ENCODE measurements at places on chromosomes 4 and X.

DNA sequence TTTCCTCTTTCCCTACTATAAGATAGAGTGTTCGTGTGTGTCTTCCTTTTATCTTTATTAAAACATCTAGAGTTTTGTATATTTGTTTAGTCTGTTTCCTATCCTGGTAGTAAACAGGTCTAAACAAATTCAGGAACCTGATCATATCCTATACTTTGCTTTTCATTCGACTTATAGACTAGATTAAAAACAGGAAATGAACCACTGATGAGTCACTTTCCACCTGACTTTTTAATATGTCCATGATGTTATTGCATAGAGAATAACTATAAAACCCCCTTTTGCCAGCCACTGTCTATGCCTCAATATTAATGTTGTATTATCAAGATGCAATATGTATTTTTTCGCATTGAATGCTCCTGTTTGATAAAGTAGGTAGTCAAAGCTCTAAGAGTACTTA, 1794.0 kb downstream of the STIM2 start:
- no peak for DNase-seq

DNA sequence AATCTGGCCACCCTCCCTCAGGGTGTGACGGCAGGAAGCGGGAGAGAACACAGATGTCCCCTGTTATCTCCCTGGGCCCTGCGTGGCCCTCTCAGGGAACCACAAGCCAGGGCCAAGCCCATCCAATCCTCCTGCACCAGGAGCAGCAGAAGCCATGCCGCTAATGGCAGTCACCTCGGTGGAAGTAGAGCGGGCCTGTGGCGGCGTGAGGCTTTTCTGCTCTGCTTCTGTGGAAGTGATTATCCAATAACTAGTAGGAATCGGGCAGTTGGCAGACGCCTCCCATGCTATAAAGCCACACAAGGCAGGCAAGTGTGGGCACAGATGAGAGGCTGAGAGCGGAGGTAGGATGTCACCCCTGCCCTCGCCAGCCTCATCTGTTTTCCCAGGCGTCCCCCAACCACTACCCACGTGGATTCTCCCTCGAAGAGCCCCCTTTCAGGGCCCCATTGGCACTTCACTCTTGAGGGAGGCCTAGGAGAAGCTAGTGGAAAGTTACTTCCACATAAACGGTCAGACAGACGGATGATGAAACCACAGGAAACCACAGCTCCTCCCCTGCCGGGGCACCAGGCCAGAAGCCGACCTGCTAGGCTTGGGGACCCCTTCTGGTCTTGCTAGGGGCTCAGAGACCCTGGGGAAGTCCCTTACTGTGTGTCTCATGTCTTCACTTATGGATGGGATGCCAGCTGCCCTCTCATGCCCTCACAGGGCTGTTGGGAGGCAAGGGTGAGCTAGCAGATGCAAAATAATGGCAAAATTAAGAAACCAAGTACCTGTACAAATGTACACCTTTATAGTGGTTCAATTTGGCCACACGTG, 18.8 kb upstream of the TMSB4X start:
- DNase-seq = peak; percentile 82

- no peak for DNase-seq
Measured at GRCh38 chr4:143712155-143712550, 11.7 kb upstream of the FREM3 start.

DNA sequence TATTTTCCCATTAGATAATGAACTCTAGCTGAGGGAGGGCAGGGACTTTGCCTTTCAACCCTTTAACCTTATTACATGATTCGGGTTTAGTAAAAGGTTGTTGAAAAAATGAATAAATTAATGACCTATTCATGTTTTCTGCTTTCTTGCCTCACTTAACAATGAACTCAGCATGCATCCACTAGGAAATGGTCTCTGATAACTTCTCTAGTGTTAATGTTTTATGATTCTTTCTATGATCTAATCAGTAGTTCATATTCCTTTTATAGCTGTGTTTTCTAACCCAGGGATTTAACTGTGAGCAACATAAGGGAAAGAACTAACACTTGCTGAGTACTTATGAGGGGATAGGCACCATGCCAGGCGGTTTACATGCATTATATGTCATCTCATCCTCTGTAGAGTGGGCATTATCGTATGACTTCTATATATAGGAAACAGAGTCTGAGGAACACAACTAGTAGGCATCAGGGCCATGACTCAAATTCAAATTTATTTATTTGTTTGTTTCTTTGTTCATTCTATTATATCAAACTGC, 236.7 kb upstream of the MAB21L2 start:
- no peak for DNase-seq

GRCh38 chr4:139696491-139696890, 30.9 kb downstream of the MGST2 start:
- no peak for DNase-seq

- no peak for DNase-seq
Measured at GRCh38 chr4:152540293-152540674, 4.4 kb upstream of the FBXW7 start.

GRCh38 chr4:184309241-184310170, 91.8 kb upstream of the ENPP6 start:
- DNase-seq = no peak

GRCh38 chr4:7959078-7959477, 19.4 kb upstream of the AFAP1 start:
- DNase-seq = no peak

GRCh38 chr4:10385994-10386394, 71.2 kb downstream of the ZNF518B start:
- no peak for DNase-seq

DNA sequence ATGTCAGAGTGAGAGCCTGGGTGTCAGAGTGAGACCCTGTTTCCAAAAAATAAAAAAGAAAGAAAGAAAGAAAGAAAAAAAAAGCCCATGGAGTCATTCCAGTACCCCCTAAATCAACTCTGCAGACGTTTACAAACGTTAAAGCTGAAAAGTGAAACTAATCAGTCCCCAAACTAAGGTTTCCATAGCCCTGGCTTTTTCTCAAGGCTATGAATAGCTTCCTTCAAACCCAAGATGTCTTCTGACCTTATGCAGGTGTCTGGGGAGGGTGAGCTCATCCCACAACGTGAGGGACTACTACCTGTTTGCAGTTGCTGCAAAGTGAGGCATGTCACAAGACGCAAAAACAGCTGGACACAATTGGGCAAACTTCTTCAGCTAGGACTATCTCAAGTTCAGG, 144.0 kb downstream of the SH3KBP1 start:
- no peak for DNase-seq

GRCh38 chrX:19535476-19535875, 20.2 kb upstream of the MAP3K15 start:
- DNase-seq = no peak

DNA sequence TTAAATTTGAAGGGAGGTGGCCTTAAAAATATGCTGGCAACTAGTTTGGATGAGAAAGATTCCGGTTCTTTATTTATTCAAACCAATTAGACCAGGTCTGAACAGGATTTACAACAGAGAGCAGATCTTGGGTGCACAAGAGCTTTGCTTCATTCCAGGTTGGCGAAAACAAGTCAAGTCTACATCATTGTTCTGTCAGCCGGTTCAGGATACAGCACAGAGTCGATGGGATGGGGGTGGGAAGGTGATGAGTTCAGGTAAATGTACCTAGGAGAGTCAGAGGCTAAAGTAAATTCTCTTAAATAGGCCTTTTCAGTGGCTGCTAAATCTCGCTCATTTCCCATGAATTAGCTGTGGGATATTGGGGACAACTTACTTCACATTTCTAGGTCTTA, 882 bp upstream of the STIM2 start:
- DNase-seq = no peak

GRCh38 chrX:45715748-45716147, 515.1 kb upstream of the DIPK2B start:
- no peak for DNase-seq

DNA sequence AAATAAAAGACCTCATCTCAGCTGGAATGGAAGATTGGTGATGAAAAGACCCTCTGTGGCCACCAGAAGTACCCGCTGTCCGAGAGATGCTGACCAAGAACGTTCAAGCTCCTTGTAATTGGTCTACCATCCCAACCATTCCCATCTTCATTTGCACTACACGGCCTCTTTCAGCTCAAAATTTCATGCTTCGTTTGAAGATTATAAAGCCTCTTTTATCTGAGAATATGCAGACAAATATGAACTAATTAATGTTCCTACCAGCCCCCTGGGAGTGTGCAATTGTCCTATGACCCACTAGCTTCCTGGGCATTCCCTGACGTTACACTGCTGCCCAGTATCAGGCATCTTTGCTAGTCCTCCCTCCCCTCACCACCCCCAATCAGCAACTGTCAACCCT, 583.7 kb downstream of the MID1IP1 start:
- DNase-seq = no peak

GRCh38 chrX:46208225-46208854, 336.9 kb downstream of the ZNF674 start:
- no peak for DNase-seq

- no peak for DNase-seq
Measured at GRCh38 chrX:122940199-122940598, 243.9 kb upstream of the GRIA3 start.

- DNase-seq = no peak
Measured at GRCh38 chr4:57605376-57605775, 495.2 kb upstream of the IGFBP7 start.

DNA sequence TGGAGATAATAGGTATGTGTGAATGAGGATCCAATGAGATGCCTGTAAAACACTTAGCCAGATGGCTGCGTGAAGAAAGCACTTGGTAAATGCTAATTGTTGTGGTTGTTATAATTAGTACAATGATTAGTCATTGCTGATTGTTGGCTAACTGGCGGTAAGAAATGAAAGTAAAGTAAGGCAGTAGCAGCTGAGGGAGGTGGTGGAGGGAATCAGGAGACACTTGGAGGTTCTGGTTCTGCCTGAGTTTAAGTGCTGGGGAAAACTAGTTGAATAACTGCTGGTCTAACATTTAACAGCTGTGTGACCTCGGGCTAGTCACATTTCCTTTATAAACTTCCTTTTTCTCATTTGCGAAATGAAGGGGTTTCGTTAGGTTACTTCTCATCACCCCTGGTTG, 30.9 kb downstream of the CD38 start:
- DNase-seq = peak; percentile 10

DNA sequence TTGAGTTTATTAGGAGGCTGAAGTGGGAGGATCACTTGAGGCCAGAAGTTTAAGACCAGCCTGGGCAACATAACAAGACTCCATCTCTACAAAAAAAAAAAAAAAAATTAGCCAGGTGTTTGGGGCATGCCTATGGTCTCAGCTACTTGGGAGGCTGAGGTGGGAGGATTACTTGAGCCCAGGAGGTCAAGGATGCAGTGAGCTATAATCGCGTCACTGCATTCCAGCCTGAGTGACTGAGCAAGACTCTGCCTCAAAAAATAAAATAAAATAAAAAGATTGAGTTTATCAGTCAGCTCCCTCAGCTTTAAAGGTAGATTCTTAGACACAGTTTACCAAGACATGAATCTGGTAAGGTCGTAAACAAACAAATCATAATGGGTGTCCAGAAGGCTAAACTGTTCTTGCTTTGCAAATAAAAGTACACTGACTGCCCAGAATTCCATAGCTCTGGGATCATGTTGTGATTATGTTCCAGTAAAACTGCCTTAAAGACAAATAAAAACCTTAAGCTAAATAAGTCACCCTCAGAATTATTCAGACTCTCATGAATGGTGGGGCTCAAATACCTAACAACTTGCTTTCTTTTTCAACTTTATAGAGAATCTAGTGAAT, 18.7 kb downstream of the APOO start:
- DNase-seq = no peak

DNA sequence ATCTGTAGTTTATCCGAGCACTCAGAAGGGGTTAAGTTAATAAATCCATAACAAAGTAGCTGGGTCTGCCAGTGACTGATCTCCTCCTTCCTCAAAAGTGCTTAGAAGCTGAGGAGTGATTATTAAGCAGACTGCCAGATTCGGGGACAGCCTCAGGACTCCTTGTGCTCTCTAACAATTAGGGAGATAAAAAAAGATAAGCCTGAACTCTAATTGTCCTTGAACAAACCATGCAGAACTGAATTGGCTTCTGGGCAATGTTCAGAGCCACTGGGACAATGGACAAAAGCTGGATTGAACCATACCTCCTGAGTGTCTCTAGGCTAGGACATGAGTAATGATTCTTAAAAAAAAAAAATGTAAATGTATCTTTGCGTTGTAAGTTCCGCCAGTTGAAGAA, 22.7 kb upstream of the GRPR start:
- no peak for DNase-seq

GRCh38 chrX:153867671-153868070, 18.3 kb downstream of the L1CAM start:
- no peak for DNase-seq

- DNase-seq = no peak
Measured at GRCh38 chrX:110509755-110510532, 151.3 kb downstream of the RTL9 start.

- no peak for DNase-seq
Measured at GRCh38 chr4:73021634-73022033, 47.9 kb downstream of the COX18 start.

DNA sequence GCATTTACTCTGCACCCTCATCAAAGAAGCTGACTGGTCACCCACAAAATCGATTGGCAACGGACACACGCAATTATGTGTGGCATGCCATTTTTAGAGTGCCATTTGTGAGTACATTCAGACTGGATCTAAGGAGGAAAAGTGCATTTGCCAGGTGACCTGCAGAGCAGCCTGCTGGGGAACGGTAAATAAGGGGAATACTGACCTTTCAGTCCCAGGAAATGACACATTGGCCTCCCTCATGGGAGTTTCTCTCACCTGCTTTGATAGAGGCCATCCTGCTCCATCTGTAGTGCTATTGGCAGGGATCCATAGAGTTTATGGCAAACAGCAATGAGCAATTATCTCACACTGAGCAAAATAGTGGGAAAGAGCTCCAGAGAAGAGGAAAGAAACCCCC, 127.8 kb downstream of the DDX53 start:
- no peak for DNase-seq

GRCh38 chr4:22385611-22386011, 130.3 kb downstream of the ADGRA3 start:
- no peak for DNase-seq

- DNase-seq = no peak
Measured at GRCh38 chr4:74031576-74031975, 6.9 kb downstream of the CXCL3 start.

GRCh38 chrX:37753384-37753783, 26.5 kb upstream of the CYBB start:
- no peak for DNase-seq

All from CD4-positive, alpha-beta T cell treated with Interleukin-17A for 1 hour (primary cell).